ENCODE measurements at places on chromosomes 2 and 18. TPM values are rescaled to one million over a fixed set of nuclear protein-coding genes. Genes with fewer than 3 reads are reported as not detected.

Gene LOXL3
- 12.6 TPM for total RNA-seq

- H3K4me1 ChIP-seq: no peaks in the 10 kb centered on the region
- DNase-seq: peak; percentile 31
- no peaks in the 10 kb centered on the region for H3K36me3 ChIP-seq
- H3K27me3 ChIP-seq: no peaks in the 10 kb centered on the region
- H3K27ac ChIP-seq: no peak overlapping the region
- H3K4me3 ChIP-seq: no peak overlapping the region
Observed at GRCh38 chr2:196821195-196821594, 12.0 kb upstream of the C2orf66 start.

- H3K4me3 ChIP-seq: no peak overlapping the region
- no peaks in the 10 kb centered on the region for H3K27me3 ChIP-seq
- H3K36me3 ChIP-seq: no peaks in the 10 kb centered on the region
- peaks cover 7% of the 10 kb centered on the region for H3K4me1 ChIP-seq
Observed at GRCh38 chr2:42172566-42172965, 3.4 kb downstream of the EML4 start.

DNA sequence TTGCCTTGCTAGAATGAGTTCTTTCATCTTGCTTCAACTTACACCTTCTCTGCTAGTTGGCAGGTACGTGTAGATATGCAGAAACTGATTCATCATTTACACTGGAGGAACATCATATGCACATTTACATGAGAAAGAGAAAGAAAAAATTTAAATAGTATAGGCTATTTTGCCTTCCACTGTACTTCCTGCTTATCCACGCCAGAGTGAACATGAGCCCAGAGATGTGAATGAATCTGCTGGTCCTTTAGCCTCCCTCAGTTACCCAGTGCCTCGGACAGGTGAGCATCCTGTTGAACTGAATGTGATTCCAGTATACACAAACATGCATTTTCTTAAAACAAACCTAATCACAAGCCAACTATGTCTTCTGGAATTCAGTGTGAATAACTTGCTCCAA is 83.6 kb downstream of the SESTD1 start:
- no peak overlapping the region for H3K27ac ChIP-seq
- DNase-seq: no peak
- H3K27me3 ChIP-seq: no peaks in the 10 kb centered on the region
- H3K4me3 ChIP-seq: no peak overlapping the region
- H3K36me3 ChIP-seq: no peaks in the 10 kb centered on the region
- no peaks in the 10 kb centered on the region for H3K4me1 ChIP-seq

GRCh38 chr2:202113571-202114142 is 40.6 kb downstream of the KIAA2012 start:
- H3K4me3 ChIP-seq: no peak overlapping the region
- no peak for DNase-seq
- peaks cover 22% of the 10 kb centered on the region for H3K4me1 ChIP-seq
- no peak overlapping the region for H3K27ac ChIP-seq
- H3K27me3 ChIP-seq: no peaks in the 10 kb centered on the region

DNA sequence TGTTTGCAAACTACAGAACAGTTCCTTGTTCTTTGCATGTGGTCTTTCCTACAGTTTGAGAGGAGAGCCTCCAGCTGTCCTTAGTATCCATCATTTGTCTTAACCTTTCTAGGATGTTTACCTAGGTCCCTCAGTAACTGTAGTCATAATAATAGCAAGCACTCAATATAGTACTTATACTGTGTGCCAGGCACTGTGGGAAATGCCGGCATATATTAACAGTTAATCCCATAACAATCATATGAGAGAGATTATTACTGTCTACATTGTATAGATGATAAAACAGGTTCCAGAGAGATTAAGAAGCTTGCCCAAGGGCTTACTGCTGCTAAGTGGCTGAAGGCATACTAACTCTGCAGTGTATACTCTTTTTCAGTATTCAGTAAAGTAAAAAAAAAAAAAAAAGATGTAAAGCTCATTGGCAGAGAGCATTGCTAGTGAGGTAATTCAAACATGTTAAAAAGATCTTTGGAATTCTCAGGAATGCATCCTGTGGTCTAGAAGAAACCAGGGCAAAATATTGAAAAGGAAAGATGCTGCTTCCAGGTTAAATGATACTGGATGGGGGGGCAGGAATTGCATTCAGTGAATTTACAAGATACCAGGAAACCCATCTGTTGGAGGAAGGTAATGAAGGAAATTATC is 72.3 kb downstream of the SPTBN1 start:
- no peak overlapping the region for H3K4me3 ChIP-seq
- H3K27me3 ChIP-seq: no peaks in the 10 kb centered on the region

DNA sequence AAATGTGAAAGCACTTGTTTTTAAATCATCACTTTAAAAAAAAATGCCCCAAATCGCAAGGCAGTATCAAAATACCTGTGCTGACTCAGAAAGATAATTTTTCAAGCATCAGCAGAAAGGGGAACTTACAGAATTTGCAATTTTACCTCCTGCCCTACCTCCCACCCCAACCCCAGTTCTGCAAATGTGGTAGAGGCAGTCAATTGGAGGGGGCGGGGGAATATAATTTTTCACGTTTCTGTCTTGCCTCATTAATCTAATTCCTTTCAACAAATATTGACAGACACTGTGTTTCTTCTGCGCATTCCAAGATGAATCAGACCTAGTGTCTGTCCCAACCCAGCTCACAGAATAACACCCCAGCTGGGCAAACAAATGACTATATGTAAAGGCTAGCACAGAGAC is 76.8 kb downstream of the ALPK2 start:
- no peak for DNase-seq
- no peak overlapping the region for H3K4me3 ChIP-seq
- H3K27me3 ChIP-seq: no peaks in the 10 kb centered on the region
- H3K4me1 ChIP-seq: peaks cover 2% of the 10 kb centered on the region
- H3K36me3 ChIP-seq: no peaks in the 10 kb centered on the region
- H3K27ac ChIP-seq: no peak overlapping the region
